ENCODE measurements at places on chromosomes 6 and 20. TPM values are rescaled to one million over a fixed set of nuclear protein-coding genes. Genes with fewer than 3 reads are reported as not detected.

SRSF12 gene
- total RNA-seq, result 1.9 TPM

PLEKHG1 gene
- total RNA-seq, result 0.93 TPM

KCNK16 gene
- total RNA-seq, result not detected

KIF6 gene
- total RNA-seq, result 0.11 TPM

F13A1 gene
- not detected for total RNA-seq

All from A549 treated with ZK216348 at 1 μM for 4 hours (cell line).